Renal cortex interstitium (tissue), 15 donors: ENCODE measurements at places on chromosomes 6 and 20. TPM values are rescaled to one million over a fixed set of nuclear protein-coding genes. Genes with fewer than 3 reads are reported as not detected.
A peak's percentile ranks its signal among the peaks of the same experiment; 100 is the strongest.

DNA sequence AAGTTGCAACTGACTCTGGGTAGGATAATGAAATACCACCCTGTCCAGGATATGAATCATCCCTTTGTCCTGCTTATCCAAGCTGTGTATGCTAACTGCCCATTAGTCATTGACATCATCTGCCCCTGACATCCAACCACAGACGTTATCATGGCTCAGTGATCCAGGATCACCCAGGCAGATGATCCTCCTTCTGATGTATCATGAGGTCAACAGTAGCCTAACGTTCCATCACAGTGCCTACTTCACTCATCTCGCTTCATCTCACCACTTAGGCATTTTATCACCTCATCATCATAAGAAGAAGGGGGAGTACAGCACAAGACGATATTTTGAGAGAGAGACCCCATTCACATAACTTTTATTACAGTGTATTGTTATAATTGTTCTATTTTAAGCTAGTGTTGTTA is 13.4 kb upstream of the BTN3A2 start:
- no peak for DNase-seq

DNA sequence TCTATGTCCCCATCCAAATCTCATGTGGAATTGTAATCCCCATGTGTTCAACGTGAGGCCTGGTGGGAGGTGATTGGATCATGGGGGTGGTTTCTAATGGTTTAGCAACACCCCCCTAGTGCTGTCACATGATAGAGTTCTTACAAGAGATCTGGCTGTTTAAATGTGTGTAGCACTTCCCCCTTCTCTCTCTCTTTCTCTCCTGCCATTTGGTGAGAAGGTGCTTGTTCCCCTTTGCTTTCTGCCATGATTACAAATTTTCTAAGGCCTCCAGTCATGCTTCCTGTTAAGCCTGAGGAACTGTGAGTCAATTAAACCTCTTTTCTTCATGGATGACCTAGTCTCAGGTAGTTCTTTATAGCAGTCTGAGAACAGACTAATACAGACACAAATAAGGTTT is 165.4 kb downstream of the OGFRL1 start:
- no peak for DNase-seq

DNA sequence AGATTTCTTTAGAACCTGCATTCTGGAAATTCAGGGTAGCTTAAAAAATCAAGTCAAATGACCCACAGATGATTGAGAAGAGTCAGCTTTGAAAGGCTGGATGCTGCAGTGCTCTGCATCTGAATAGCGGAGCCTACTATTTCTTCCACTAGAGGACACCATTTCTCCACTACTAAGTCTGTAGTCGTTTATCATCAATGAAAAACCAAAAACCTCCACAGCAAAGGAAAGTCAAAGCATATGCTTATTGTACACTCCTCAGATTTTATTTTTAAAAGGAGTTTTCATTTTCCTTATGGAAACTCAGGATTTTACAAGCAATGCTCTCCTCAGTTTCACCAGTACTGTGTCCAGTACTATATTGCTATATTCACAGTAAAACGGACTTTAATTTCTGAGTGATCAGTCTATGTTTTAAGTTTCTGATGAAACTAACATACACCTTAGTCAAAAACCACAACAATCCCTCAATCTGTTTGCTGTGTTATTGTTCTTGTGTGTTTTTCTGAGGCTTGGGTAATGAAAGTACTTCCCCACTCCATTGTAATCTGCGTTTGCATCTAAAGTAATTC is 50.5 kb upstream of the ENPP5 start:
- peak; percentile 31 for DNase-seq

DNA sequence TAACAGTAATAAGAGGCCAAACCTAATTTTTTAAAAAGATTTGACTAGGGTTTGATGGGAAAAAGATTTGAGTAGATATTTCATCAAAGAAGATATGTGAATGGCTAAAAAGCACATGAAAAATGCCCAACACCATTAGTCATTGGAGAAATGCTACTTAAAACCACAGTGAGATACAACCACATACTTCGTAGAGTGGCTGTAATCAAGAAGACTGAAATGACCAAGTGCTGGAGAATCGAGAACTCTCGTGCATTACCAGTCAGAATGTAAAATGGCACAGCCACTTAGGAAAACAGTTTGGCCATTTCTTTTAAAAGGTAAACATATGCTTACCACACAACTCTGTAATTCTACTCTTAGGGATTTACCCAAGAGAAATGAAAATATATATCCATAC is 175.5 kb downstream of the EYA2 start:
- DNase-seq: no peak

DNA sequence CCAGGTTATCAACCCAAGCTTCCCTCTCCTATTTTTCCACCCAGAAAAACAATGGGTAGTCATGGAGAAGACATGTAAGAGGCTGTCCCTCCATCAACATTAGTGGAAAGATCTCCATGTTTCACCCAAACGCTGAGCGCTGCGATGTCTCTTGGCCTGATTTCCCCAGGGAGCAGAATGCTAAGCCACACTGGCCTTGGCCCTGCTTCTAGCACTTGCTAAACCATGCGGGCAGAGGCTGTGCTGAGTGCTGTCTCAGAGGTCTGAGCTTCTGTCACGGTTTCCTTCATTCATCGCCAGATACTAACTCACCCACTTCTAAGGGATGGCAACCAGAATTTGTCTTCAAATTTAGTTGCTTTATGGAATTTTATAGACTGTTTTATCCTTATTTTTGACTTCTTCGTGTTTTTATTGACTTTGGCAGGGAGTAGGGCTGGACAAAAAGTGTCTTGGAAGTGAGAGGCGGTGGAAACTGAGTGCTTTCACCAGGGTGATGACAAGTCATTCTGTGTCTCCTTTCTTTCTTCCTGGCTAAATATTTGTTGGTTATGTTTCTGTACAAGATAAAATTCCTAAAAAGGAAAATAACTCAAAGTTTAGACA is 181.4 kb upstream of the UST start:
- no peak for DNase-seq

The BCKDHB gene
- polyA plus RNA-seq: 29.0 TPM

GRCh38 chr6:159098636-159099106 is 53.9 kb upstream of the TAGAP start:
- no peak for DNase-seq

GRCh38 chr6:38443352-38444144 is 196.2 kb downstream of the BTBD9 start:
- no peak for DNase-seq

DNA sequence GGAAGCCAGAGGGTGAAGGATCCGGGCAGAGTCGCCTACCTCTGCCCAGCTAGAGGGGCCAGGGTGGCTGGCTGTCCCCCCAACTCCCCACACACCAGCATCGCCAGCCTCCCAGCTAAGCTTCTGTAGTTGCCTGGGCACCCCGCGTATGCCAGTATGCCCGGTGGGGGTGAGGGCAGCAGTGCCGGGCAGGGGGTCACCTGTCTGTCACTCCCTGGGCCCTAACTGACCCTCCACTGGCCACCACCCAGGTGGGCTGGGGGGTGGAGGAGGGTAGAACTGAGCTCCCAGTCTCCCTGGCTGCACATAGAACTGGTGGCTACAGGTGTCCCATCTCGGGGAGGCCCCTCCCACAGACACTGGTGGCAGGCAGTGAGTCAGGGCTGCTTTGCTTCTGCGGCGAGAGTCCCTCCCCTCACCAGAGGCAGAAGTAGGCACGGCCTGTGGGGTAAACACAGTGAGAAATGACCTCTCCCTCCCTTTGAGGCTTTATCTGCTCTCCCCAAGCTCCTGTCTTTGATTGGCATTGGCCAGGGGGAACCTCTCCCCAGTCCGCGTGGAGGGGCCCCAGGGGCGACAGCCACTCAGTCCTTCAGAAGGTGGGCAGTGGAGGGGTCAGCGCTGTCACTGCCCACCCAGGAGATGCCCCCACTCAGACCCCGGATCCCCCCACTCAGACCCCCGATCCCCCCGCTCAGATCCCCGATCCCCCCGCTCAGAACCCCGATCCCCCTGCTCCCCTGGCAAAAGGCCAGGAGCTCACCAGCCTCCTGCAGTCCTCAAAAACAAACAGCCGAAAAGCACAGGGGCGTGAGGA is 2.5 kb downstream of the NTSR1 start:
- DNase-seq: no peak

GRCh38 chr6:118881440-118882313 is 12.3 kb upstream of the ASF1A start:
- no peak for DNase-seq

The GRM1 gene
- 0.14 TPM for polyA plus RNA-seq

DNA sequence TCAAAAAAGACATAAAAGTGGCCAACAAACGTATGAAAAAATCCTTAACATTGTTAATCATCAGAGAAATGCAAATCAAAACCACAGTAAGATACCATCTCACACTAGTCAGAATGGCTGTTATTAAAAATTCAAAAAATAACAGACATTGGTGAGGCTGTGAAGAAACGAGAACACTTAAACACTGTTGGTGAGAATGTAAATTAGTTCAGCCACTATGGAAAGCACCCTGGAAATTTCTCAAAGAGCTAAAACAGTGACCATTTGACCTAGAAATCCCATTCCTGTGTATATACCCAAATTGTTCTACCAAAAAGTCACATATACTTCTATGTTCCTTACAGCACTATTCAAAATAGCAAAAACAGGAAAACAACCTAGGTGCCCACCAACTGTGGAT is 24.9 kb upstream of the NT5E start:
- DNase-seq: no peak

The TMEM170B gene
- 9.8 TPM for polyA plus RNA-seq

DNA sequence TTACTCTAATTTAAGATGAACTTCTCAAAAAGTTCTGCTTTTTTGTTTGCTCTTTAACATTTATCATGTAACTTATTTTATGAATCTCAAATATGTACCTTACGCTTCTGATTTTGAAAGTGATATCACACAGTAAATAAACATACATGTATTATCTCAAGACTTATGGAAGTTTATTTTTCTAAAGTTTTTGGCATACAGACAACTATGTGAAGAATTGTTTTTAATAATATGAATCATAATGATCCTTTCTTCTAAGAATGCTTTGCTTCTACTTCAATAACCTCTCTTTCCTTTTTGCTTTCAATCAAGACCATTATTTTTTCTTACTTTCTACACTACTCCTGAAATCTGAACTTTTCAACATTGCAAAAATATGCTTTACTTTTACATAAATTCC is 816.4 kb downstream of the EYS start:
- DNase-seq: no peak

The SIM1 gene
- polyA plus RNA-seq: 21.2 TPM

- no peak for DNase-seq
Measured at GRCh38 chr6:92495242-92495641, 924.1 kb downstream of the EPHA7 start.

- DNase-seq: no peak
Measured at GRCh38 chr6:87830907-87831306, 128.9 kb upstream of the AKIRIN2 start.

- DNase-seq: no peak
Measured at GRCh38 chr20:56702931-56703840, 74.1 kb downstream of the TFAP2C start.

- DNase-seq: no peak
Measured at GRCh38 chr6:169372589-169372988, 118.9 kb upstream of the THBS2 start.

DNA sequence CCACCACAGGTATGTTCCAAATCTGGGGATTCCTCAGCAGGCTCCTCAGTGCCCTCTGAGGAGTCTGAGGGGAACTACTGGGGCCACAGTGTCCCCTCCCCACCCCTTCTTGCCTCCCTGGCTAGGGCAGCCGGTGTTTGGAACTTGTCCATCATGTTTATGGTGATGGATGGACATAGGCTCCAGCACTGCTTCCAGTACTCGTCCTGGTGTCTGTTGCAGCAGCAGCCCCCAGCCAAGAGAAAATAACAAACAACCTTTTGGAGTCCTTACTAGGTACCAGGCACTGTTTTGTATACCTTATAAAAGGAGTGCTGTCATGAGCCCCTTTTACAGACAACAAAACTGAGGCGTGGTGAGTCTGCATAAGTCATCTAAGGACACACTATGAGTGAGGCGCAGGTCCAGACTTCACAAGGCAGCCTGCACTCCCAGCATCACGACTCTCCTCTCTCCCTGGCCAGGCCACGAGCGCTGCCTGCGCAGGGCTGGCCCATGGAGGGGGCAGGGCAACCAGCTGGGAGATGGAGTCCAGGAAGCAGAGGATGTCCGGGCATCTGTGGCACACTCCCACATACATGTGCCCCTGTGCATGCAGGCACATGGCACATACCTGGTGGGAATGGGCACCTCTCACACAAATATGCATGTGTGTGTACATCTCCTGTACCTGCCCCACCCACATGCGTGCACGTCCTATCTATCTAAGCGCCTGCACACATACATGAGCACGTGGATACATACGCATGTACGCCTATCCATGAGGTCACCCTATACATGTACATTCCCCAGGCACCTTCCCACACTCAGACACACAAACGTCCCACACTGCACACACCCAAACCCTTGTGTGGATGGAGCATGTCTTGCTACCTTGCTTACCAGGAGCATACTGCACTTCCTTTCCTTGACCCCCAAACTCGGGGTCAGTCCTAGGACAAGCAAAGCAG is 152.7 kb downstream of the VEGFA start:
- DNase-seq: no peak

- DNase-seq: no peak
Measured at GRCh38 chr20:4465212-4465611, 256.5 kb upstream of the PRND start.

DNA sequence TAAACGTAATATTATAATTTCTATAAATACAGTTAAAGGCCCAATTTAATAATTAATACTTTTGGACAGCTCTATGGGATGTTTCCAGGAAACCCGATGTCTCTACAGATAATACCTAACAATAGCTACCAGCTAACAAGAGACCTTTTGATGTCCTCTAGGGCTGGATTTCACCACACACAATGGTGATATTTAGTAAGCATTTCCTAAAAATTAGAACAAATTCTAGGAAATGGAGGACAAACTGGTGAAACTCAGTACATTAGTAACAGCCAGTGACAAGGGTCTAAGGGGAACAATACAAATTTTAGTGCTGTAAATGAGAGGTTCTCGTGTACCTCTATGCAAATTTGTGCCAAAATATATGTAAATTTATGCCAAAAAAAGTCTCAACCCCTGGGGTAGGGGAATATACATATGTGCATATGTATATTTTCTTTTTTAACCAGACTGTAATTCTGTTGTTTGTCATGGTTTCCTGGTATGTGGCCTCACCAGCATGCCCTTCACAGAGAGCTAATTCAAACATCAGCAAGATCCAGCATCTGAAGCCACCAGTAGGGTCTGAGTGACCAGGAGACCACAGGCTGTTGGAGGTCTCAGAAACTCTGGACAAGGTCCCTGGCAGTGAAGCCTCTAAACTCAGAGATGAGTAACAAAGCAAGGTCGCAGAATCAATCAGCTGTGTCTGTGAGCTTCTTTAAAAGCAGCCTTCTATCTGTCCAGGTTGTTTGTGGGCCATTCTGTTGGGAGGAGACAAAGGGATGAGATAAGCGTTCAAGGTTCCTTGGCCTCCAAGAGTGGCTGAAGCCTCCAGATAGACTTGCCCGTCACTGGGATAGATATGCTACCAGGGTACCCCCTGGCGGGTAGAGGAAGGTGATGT is 235.1 kb upstream of the RREB1 start:
- DNase-seq: no peak

DNA sequence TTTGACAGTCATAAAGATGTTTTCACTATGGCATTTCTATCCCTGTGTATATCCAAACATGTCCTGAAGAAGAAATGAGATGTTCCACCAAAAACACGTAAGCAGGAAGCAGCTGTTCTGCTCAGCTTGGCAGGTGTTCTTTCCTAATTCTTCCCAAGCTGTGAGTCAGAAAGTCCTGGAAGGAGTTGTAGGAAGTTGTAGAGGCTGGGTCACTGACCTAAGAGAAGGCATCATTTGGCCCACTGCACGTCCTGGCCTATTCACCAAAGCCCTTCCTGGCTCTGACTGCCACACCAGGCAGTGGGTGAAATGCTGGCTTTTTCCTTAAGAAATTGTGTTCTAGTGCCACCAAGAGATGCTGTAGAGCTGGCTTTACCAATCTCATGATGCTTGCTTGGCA is 40.3 kb downstream of the STX11 start:
- no peak for DNase-seq
